HFFc6 (cell line): ENCODE measurements at places on chromosomes 6 and 20.

DNA sequence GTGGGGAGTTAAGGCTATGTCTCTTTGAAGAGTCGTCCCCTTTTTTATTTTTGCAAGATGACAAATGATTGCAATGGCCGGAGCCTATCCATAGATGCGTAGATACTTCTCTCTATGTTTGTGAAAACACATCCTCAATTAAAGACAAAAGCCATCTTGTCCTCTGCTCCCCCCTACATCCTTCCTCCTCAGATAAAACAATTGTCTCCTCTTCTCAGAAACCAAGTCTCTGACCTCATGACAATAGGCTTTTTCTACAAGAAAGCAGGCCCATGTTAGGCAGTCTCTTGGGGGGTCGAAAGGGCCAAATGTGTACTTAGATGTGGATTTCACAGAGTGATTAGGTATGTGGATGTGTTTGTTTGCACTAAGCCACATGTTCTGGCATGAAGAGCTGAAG is 51.1 kb upstream of the SSTR4 start:
- no peak for DNase-seq

- no peak for DNase-seq
Observed at GRCh38 chr6:110557199-110557598, 80.8 kb upstream of the SLC22A16 start.

DNA sequence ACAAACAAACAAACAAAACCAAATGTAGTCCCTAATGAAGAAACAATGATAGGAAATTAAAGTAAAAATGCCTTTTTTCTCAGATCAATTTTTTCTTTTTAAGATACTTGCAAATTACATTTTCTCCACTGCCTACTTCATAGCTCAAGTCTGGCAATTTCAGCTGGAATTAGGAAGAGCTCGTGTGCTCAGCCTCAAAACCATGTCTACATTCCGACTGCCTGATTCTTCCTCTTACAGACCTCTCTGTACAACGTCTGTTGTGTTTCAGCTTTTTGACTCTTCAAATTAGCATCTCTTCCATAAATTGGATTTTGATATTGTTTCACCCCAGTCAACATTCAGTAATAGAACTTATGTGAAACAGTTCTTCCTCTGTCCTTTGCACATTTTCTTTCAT is 9.3 kb upstream of the EDN1 start:
- no peak for DNase-seq

DNA sequence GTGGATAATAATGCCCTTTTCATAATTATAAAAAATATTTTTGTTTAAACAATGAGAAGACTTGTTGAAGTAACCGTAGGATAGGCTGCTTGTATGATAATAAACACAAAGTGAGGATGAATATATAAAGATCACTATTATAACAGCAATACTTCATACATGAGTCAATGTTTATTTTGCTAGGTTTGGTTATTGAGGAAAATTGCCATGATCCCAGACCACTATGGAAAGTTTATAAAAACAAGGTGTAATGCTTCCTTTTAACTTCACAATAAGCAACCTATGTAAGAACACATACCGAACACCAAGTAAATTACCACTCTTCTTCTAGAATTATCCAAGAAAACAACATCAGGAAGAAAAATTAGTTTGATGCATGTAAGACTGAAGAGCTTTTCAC is 495.3 kb upstream of the RNF217 start:
- DNase-seq, result no peak
